Endothelial cell (in vitro differentiated cells): ENCODE measurements at places on chromosomes 16 and 17.

GRCh38 chr16:13127144-13127543, 225.7 kb downstream of the SHISA9 start:
- no peak for DNase-seq

DNA sequence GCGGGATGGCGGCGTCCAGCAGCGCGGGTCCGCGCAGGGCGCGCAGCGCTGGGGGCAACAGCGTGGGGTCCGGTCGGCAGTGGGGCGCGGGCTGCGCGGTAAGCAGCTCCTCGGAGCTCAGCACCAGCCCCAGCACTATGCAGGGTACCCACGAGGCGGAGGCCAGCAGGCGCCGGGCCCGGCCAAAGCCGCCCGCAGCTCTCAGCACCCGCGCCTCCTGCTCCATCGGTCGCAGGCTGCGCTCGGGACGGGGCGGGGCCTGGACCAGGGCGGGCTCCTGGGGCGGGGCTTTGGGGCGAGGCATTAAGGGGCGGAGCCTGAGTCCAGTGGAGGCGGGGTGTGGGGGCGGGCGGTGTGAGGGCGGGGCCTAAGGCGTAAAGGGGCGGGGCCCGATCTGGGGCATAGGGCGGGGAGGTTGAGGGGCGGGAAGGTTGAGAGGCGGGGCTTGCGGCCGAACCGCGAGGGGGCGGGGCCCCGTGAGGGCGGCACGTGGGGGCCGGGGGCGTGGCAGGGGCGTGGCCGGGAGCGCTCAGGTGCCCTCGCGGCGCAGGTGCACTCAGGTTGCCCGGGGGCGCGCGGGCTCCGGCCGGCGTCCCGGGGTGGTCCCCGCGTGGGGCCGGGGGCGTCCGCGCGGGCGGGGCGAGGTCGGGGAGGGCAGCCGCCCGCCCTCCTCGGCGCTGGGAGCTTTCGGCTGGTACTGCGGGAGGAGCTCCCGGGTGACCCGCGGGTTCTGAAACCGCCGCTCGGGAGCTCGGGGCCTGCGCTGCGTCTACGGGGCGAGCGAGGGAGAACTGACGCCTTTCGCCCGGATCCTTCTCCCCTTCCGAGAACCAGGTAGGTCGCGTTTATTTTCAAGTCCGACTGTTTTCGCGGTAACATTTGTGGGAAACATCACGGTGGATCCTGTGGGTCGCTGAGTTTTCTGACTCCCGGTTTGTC, 1.4 kb upstream of the SLC22A31 start:
- DNase-seq = peak; percentile 89

GRCh38 chr16:29765167-29766032, 12.7 kb upstream of the ZG16 start:
- no peak for DNase-seq

GRCh38 chr17:77738751-77739531, 219.6 kb upstream of the TNRC6C start:
- no peak for DNase-seq

DNA sequence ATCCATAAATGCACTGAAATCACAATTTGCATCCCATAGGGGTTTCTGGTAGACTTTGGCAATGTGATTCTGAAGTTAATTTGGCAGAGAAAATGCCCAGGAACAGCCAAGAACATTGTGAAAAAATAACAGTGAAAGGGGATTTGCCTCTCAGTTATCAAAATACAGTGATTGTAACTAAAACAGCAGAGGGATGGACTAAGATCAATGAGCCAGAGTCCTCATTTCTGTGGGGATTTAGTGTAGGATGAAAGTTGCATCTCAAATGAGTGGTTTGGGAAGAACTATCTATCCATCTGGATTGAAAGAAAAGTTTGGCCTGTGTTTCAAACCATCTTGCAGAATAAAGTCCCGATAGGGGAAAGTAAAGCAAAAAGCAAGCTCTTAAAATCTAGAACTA, 28.1 kb downstream of the MYBBP1A start:
- DNase-seq = no peak

DNA sequence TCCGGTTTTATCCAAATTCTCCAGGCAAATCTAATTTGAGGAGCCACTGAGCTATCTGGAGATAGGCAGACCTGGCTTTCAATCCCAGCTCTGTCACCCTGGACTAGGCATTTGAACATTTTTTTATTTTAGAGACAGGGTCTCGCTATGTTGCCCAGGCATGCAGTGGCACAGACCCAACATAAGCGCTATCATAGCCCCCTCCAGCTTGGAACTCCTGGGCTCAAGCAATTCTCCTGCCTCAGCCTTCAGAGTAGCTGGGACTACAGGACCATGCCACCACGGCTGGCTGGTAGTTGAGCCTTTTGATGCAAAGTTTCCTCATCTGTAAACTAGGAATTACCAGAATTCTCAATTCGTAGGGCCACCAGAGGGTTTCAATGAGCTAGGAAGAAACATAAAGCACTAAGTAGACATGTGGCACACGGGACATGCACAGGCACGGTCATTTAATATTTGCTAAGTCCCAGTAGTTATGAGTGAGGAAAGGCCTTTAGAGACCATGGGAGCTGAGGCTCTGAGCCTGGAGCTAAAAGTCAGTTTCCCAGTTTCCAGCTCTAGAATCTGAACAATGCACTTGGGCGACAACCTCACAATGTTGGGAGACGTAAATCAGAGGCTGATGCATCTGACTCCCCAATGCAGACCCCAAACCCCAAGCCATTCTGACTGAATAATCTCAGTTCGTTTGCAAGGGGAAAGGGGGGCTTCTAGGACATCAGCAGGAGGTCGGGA, 1.1 kb downstream of the ELOB start:
- DNase-seq = no peak

GRCh38 chr16:11743308-11744074, 834 bp upstream of the TXNDC11 start:
- peak; percentile 4 for DNase-seq

DNA sequence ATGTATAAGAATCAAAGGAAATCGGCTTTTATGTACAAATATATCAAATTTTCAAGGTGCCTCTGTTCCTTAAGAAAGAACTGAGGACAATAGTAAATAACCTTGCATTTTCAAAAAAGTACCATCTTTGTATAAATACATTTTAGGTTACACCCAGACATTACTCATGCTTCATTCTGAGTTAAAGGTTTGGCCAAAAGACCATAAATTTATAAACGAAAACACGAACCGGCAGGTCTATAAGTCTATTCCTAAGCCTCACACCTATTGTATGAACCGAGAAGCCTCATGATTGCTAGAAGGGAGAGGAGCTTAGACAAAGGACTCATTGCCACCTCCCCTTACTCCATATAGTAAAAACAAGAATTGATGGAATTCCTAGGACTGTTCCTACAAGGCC, 94.6 kb upstream of the PSMD7 start:
- DNase-seq = no peak

DNA sequence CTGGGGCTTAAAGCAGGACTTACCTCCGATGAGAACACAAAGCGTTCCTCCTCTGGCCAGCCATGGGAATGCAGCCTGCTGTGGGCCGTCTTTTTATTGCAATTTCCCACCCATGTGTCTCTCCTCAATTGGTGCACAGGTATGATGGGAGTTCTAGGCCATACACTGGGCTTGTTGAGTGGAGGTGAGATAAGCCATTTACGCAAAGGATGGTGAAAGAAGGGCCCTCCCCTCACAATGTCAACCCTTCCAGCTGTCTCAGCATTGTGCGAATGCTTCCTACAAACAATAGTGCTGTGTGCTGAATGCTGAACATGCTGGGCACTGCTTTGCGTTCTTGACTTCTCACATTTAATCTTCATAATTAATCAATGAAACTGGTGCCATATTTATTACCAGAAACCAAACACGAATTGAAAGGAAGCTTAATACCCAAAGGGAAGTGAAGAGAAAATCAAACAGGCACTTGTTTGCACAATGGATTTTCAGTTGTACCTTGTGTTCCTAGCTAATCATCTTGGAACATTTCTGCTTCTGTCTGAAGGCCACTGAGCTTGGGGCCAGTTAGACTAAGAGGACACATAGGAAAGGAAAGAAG, at the start of gene GP2:
Gene GP2, minus strand, starts transcription at position 70 of the 598 bp plus-strand sequence. CDS start 1,082 bp downstream, outside the sequence.
- no peak for DNase-seq

- no peak for DNase-seq
Measured at GRCh38 chr17:73791121-73791520, 146.9 kb upstream of the SDK2 start.

- peak; percentile 72 for DNase-seq
Measured at GRCh38 chr17:28744972-28745785, 1.4 kb downstream of the TRAF4 start.

DNA sequence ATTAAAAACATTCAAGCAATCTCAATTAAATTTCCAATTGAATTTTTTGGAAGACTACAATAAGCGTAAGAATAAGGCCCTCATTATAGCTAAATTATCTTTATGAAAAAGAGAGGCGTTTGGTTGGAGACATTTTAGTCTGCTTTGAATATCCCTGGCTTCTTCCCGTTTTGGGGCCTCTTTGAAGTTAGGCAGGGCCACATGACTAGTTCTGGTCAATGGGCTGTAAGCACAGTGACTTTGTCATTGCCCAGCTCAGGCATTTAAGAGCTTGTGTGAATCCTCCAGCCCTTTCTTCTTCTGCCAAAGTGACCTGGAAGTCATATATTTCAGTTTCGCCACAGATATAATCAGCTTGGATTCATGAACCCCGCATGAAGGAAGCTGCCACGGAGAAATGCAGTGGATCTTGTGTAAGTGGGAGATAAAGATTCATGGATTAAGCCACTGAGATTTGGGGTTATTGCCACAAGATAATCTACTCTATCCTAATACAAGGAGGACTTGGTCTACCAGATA, 21.7 kb upstream of the UBTF start:
- DNase-seq = no peak

GRCh38 chr17:67125417-67125816, 81.1 kb downstream of the CACNG1 start:
- no peak for DNase-seq

GRCh38 chr17:58756246-58757161, 850 bp downstream of the PPM1E start:
- peak; percentile 11 for DNase-seq

GRCh38 chr17:47802341-47803022, 19.1 kb downstream of the OSBPL7 start:
- peak; percentile 59 for DNase-seq

GRCh38 chr17:75456039-75456416, 407 bp upstream of the TMEM94 start:
- DNase-seq = no peak

- peak; percentile 53 for DNase-seq
Measured at GRCh38 chr17:79658811-79659207, 48.0 kb upstream of the RBFOX3 start.

DNA sequence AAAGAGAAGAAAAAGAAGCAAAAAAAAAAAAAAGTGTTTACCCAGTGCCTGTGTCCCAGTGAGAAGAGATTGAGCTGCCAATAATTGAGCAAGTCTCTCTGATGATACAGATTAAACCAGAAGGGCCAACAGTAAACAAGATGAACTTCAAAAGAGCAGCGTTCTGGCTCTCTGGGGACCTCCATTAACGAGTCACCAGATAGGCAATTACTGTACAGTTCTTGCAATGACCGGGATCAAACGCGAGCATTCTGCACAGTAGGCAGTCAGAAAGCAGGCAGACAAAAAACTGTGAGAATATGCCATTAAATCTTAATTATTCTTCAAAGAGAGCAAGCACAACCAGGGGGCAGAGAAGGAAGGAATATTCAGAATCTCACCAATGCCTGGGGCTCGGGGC, 626.1 kb downstream of the TMEM114 start:
- no peak for DNase-seq

DNA sequence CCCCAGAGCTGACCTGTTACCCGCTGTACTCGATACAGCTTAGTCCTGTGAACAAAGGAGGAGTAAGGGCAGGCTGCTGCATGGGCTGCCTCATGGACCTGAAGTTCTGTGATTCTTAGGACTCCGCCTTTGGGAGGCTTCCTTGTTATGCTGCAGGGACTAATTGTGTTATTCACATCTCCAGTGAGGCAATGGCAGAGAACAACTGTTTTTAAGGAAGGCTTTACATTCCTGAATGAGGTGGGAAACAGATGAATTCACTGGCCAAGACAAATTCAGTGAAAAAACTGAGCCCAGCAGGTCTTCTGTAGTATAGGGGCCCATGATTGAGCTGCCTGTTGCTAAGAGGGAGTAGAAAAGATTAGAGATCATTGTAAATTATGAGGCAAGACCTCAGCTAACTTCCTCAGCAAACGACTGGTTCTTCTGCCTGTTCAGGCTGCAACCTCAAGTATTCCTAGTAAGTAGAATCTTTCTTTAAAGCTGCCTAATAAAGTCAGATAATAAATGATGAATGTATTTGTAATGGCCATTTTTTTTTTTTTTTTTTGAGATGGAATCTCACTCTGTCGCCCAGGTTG, 26.3 kb downstream of the ADORA2B start:
- DNase-seq = no peak

DNA sequence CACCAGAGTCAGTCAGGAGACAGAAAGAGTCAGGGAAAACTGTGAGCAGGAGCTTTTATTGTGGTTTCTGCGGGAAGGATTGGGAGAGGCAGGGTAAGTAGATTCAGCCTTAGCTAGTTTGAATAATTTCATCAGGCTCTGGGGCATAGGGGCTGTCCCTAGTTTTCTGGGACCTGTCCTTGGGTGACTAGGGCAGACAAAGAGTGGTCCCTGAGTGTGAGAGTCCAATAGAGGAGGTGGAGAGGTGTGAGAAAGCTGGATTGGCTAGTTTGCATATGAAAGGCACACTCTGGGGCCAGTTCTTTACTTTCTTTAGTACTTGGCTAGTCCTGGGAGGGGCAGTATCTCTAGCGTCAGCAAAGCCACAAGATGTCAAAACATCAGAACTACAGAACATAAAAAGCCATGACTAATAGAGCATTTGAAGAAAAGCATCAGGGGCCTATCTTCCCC, 255.6 kb downstream of the HS3ST3A1 start:
- no peak for DNase-seq

DNA sequence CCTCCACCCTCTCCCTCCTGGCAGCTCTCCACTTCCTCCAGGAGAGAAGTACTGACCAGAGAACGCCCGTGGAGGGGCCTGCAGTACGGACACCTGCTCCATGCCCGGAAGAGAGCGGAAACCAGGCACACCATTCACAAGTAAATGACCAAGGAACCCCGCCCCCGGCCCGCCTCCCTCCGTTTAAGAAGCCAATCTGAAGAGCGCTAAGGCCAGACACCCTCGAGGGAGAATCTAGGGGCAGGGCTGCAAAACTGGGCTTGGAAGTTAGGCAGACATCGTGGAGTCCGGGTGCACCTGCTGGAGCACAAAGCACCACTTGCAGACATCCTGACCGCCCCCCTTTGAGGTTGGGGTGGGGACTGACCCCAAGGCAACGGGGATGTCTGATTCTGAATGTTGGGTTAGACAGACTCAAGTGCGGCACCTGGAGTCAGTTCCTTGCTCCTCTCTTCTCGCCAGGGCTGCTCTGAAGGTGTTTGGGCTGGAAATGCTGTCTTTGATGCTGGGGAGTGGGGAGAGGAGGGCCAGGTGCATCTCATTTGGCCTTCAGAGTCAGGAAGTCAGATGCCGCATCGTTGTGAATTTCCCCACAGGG, 964 bp upstream of the FAAP100 start:
- DNase-seq = peak; percentile 59

GRCh38 chr16:62755938-62756337, 719.7 kb upstream of the CDH8 start:
- no peak for DNase-seq

GRCh38 chr16:83806036-83806435, 1.7 kb upstream of the HSBP1 start:
- DNase-seq = no peak
